ENCODE measurements at places on chromosomes 7 and 10. TPM values are rescaled to one million over a fixed set of nuclear protein-coding genes. Genes with fewer than 3 reads are reported as not detected.
A peak's percentile ranks its signal among the peaks of the same experiment; 100 is the strongest.

DNA sequence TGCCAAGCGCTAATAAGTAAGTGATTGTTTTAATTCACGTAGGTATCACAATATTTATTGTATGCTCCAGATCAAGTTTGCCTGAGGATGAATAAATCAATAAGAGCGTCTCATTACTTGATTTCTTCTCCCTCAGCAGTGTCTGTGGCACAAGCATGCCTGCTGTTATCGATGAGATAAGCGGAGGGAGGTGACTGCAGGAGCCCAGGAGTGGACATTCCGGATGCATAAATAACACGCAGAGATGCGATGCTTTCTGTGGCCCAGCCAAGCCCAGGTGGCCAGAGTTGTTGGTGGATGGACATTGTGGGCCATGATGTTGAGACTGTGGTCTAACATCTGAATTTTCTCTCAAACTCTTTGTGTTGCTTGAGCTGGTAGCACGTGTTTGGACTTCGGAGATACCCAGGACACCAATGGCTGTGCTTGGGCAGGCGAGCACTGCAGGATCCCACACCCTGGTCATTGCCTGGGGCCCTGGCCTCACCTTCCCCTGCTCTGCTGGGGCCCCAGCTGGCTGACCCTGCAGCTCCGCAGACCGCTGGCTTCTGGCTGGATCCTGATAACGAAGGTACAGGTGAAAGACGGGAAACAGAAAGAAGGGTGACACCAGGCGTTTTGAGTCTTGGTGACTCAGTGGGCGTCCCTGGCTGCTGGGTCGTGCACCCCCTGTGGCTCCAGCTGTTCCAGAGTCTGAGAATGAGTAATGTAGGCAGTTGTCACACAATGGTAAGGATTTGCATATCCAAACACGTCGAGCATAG, 31.2 kb upstream of the MNX1 start:
- no peak for DNase-seq

DNA sequence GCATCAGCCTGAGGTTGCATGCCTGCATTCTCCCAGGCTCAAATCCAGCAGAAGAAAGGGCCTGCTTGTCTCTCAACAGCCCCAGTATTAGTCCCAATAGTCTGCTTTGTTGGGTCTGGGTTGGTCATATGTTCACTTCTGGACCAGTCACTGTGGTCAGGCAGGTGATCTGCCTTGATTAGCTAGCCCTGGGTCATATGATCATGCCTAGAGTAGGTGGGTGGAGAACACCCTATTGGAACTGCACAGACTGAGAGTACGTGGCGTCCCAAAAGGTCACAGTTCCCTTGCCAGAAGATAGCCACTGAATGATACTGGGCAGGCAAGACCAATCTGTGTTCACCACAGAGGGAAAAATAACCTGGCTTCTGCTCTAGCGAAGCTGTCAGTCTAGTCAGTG, 80.1 kb downstream of the SH2D4B start:
- DNase-seq, result no peak

DNA sequence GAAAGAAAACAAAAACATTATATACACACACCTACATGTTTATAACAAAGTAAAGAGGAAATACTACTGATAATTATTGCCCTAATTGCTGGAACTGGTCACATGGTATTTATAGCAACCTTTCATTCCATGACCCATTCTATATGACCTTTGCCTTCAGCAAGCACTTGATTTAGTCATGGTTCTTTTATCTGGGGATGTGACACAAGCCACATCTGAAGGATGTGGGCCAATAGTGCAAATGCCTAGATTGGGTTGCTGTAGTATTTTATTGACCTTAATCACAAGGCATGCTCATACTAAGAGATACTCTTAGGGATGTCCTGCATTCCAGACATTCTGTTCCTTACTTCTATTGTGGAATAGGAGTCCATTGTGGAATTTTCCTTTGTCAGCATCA, 723.5 kb upstream of the POM121L12 start:
- no peak for DNase-seq

DNA sequence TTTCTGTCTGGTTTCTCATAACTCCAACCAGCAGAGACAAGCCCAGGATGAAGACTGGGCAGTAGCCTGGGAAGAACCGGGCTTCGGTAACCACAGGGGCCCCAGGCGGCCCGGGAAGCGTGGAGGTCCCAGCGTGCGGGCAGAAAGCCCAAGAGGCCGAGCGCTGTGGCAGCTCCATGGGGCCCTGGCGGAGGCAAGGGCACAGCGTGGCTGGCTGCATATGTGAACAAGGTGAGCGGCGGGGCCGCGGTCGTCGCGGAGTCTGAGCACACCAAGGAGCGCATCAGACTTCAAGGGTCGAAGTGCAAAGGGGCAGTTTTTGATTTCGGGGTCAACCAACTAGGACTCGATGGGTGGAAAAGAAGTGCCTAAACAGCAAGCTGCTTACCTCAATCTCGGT, 45.9 kb downstream of the AKR1D1 start:
- DNase-seq, result no peak

GRCh38 chr7:48760528-48761265, 163.7 kb upstream of the CDC14C start:
- no peak for DNase-seq

DNA sequence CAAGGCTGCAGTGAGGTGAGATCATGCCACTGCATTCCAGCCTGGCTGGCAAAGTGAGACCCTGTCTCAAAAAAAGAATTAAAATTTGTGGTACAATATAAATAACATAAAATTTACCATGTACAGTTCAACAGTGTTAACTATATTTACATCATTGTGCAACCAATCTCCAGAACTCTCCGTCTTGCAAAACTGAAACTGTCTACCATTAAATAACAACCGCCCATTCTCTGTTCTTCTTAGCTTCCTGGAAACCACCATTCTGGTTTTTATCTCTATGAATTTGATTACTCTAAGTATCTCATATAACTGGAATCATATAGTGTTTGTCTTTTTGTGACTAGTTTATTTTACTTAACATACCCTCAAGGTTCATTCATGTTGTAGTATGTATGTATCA, 167.6 kb downstream of the AUTS2 start:
- no peak for DNase-seq

GRCh38 chr10:91672021-91672608, 39.2 kb upstream of the PPP1R3C start:
- DNase-seq, result no peak

DNA sequence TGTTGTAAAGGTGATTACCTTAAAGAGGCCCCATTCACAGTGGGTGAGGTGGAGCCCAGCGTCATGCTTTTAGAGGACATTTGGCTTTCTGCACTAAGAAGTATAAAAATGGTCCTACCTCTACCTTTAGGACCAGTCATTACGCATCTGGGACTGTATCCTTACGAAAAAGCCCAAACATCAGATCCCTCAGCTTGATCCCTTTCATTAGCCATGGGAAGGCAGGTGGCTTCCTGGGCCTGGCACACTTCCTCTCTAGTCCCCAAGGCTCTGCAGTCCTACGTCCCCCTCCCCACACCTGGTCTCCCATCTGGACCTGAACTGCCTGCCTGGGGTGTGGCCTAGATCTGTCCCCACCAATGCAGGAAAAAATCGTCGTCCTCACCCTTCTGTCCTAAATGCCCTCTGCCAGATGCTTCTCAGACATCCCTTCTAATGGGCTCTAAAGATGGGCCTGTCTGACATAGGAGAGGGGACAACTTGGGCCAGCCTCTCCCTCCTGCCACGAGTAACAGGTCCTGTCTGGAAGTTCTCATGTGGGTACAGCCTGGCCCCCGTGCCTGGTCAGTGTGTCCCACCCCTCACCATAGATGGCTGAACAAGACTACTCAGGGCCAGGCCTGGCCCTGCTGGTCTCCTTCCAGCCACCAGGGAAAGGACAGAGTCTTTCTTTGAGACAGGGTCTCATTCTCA, 11.8 kb upstream of the SLC18A3 start:
- DNase-seq, result peak; percentile 31

DNA sequence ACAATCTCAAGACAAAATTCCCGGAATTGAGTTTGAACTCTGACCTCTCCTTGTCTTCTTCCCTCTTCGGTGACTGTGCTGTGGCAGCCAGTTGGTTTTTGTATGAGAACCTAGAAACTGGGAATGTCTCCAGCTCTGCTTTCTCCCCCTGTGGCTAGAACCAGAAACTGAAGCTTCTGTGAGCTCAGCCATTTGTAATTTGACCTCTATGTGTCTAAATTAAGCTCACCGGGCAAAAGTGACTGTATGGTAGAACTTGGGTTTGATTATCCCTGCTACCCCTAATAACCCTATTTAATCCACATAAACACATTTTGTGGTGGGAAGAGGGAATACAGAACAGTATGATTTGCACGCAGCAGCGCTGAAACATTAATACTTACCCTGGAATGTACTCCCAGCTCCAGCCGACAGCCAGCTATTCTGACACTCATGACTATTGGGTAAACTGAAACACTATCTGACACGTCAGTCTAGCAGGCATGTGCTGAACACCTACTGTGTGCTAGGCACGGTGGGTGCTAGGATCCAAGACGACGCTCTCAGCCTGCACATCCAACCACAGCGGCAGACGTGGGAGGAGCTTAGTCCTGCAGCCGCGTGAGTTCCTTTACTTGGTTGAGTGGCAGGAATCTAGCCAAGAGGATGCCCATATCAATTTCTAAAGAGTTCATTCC, 324.8 kb downstream of the SFMBT2 start:
- no peak for DNase-seq

DNA sequence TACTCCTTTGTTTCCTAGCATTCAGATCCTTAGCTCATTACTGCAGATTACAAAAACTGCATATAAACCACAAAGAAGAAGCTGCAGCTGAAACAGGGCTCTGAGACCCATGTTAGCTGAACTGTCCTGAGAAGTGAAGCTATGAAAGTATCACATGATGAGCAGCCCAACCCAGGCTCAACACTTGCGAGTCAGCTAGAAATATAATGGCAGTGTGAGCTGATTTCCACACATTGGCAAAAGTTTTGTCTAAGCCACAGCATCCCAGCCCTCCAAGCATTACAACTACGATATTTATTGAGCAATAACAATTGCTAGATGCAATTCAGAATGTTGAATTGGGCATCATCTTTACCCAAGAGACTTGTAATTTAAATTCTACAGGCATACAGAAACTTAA, 34.5 kb upstream of the SKAP2 start:
- DNase-seq, result no peak

GRCh38 chr10:12389154-12389734, 39.9 kb downstream of the CAMK1D start:
- no peak for DNase-seq

GRCh38 chr10:95431900-95432342, 129.2 kb downstream of the SORBS1 start:
- no peak for DNase-seq

- DNase-seq, result no peak
These were observed 527.1 kb upstream of the CELF2 start for GRCh38 chr10:10490581-10490980.

DNA sequence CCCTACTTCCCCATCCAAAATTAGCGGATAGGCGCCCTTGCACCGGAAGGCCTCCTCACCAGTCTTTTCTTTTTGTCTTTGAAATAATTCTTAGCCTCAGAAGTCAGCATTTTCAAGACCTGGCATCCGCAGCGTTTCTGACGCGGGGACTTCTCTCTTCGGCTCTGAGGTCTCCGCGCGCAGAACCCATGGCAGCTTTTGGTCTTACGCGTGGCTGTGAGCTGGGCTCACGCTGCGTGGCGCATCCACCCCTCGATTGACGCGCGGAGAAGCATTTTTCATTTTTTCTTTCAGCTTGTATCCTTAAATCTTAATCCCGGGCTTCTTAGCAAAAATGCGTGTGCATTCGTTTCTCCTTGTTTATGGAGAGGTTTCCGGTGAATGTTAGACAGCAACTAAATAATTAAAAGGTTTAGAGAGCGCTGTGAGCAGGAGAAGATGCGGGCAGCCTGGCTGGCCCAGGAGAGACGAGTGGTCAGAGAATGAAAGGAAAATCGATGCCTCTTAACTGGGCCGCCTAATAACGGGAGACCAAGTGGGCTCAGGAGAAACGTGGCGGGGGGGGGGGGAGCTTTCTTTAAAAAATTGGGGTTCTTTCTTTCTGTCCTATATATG, 2.0 kb upstream of the GATA3 start:
- DNase-seq, result no peak

DNA sequence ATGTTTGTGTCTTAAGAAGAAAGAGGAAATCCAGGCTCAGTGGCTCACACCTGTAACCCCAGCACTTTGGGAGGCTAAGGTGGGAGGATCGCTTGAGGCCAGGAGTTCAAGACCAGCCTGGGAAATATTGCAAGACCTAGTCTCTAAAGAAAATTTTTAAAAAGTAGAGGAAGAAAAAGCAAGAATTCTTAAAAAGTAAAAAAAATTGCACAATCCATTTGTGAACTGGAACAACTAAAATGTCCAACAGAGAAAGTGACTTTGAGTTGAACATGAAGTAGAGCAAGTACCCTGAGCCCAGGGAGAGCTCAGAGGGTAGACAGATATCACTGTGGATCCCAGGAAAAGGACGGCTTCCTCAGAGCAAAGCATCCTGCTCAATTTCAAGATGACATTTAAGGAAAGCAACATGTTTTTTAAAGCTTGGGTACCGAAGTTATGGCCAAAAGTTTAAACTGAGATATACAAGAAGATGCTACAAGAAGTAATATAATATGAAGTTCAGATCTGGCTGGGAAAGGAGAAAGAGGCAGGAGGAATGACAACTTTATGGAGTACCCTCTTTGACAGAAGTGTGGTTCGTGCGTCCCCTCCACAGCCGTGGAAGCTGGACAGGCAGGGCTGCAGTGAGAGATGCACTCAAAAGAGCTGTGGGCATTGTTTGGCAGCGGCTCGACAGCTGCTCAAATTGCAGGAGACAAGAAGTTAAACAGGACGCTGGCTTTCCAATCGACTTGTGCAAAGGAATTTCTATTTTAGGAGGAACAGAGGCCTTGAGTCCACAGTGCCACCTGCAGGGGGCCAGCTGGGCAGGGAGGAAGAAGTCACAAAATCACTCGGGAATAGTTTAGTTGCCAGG, 201.3 kb downstream of the JCAD start:
- DNase-seq, result no peak

- no peak for DNase-seq
These were observed 586.5 kb upstream of the NRG3 start for GRCh38 chr10:81288544-81288943.

- no peak for DNase-seq
These were observed 33.1 kb upstream of the ADD3 start for GRCh38 chr10:109974504-109975191.

GRCh38 chr10:86657396-86658011, 3.2 kb downstream of the OPN4 start:
- no peak for DNase-seq

DNA sequence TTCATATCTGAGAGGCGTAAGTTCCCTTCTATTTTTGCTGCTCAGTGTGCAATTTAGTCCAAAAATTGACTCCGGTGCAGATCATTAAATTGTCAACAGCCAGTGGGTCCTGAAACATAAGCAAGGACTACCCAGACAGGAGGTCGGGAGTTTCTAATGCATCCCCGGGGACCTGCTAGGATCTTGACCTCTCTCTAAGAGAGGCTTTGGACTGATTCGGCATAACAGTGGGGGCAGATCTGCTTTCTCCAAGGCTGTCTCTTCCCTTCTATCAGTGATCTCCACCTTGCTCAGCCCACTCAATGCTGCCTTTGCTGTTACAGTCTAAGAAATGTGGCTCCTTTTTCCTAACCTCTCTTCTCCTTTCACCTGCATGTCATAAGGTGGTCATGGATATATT, 199.1 kb upstream of the NRP1 start:
- no peak for DNase-seq

The KNDC1 gene
- not detected for total RNA-seq

The CTBP2 gene
- 1.2 TPM for total RNA-seq

The RARRES2 gene
- not detected for total RNA-seq

The TRIL gene
- total RNA-seq, result 0.10 TPM

The TMEM270 gene
- total RNA-seq, result not detected

The PRR15 gene
- not detected for total RNA-seq

The TMEM130 gene
- not detected for total RNA-seq

The GLI3 gene
- 0.14 TPM for total RNA-seq
